NCI-H2107 (cell line): ENCODE measurements at places on chromosomes 12 and 14.

DNA sequence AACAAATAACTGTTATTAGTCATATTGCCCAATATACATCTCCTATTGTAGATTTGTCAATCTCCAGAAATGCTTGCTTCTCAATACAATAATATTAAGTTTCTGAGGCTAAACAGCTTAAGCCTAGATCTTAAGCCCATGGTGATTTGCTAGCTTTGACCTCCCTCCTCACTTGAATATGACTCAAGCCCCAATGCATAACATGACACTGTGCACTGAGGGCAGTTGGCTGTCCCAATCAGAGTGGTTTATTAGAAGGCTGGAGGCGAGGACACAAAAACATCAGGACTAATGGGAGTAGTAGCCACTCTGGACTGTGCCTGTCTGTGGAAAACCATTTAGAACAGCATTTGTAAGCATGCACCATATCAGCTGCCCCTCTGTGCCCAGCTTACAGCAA, 81.1 kb upstream of the GTF2A1 start:
- DNase-seq, result no peak

- no peak for DNase-seq
Measured at GRCh38 chr12:56900583-56900982, 33.6 kb downstream of the SDR9C7 start.

- DNase-seq, result no peak
Measured at GRCh38 chr14:75495399-75495798, 26.9 kb upstream of the BATF start.

- no peak for DNase-seq
Measured at GRCh38 chr12:17652436-17652835, 437.6 kb downstream of the RERGL start.

DNA sequence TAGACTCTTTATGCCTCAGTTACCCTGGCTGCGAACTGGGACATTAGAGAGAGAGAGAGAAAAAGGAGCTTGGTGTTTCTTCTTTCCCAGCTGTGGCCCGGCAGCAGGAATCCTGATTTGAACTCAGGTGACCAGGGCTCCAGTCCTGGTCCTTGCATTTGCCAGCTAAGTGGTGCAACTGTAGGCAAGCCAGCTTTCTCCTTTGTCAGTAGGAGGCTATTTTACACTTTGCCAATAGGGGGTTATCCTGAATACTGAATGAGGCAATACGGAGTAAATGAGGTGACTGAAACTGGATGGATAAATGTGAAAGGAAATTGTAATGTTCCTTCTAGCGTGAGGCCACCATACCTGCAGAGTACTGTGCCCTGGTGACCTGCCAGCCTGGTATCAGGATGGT, 27.8 kb downstream of the KCNA5 start:
- no peak for DNase-seq

- peak; percentile 84 for DNase-seq
Measured at GRCh38 chr12:102948941-102949352, 8.5 kb upstream of the ASCL1 start.

DNA sequence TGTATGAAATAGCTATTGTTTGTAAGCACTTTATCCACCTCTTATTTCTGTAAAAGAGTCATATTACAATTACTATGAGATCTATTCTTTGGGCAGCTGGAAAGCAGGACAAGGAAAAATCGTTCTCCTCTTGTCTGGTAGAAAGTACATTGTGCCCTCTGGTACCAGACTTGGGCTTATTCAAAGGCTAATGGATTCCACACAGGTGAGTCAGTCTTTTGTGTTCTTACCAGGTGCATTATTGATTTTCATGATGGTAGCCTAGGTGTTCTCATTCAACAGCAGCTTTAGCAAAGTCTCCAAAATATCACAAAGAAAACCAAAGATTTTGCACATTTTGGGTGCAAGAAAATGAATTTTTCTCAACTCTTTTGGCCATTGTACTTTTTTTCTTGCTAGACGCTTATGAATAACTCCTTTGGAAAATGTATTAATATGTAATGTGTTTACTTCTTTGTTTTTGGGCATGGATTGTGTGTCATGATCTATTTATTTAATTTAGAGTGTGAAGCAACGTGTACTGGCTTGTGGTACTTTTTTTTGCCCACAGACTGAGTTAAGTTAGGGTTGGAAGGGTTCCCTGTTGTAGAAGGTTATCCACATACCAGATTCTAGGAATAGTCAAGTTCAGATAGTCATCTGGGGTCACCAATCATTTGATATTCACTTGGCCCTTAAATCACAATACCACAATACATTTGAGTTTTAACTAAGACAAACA, 26.2 kb downstream of the MNAT1 start:
- peak; percentile 95 for DNase-seq

- peak; percentile 97 for DNase-seq
Measured at GRCh38 chr14:105481886-105482457, 4.7 kb upstream of the CRIP1 start.

GRCh38 chr14:26078561-26078960, 519.3 kb downstream of the NOVA1 start:
- no peak for DNase-seq

DNA sequence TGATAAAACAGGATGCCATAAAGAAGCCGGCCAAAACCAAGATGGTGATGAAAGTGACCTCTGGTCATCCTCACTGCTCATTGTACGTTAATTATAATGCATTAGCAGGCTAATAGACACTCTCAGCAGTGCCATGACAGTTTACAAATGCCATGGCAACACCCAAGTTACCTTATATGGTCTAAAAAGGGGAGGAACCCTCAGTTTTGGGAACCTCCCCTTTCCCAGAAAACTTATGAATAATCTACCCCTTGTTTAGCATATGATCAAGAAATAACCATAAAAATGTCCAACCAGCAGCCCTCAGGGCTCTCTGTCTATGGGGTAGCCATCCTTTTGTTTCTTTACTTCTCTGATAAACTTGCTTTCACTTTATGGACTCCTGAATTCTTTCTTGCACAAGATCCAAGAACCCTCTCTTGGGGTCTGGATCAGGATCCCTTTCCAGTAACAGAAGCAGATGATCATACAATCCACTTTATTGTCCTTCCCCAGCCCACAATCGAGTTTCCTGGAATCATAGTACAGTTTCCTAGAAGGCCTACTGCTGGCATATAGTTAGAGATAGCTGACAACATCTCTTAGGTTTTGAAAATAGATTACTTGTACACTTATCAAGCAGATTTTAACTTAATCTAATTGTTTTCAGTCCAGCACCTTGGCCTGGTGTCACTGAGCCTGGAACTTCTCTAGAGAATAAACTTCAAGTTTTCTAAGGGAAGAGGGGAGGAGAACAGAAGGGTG, 266.7 kb upstream of the HMGA2 start:
- DNase-seq, result no peak
